ENCODE measurements at places on chromosomes 1 and 21.
A peak's percentile ranks its signal among the peaks of the same experiment; 100 is the strongest.

DNA sequence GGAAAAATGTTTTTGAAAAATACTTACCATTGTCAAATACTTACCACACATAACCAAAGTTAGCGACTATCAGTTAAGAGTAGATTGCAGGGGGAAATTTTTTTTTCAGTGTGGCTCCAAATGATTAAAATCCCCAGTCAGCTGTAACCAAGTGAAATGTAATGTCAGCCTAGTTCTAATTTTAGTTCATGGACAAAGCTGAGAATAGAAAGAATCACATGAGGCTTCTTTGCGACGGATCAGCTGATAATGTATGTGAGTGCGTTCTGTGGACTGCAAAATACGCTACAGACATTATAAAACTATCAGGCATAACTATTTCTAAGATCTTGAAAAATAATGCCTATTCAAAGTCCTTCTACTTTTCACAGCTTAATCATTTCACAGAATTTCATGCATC, at the start of gene LRRC39:
LRRC39 (minus strand) TSS at position 166 of the 400 bp plus-strand sequence. CDS start 9,740 bp downstream, outside the sequence.
- H3K4me3 ChIP-seq = no peak within 1 kb of the TSS
- no peaks in the 10 kb centered on the region for H3K27me3 ChIP-seq
- DNase-seq = no peak
- H3K36me3 ChIP-seq = no peaks in the 10 kb centered on the region
- H3K27ac ChIP-seq = no peak within 1 kb of the TSS
- H3K4me1 ChIP-seq = no peaks in the 10 kb centered on the region

GRCh38 chr21:38491536-38491935, 6.7 kb downstream of the ERG start:
- H3K27ac ChIP-seq = no peak overlapping the region
- H3K27me3 ChIP-seq = no peaks in the 10 kb centered on the region
- H3K4me3 ChIP-seq = no peak overlapping the region
- H3K4me1 ChIP-seq = peaks cover 22% of the 10 kb centered on the region
- no peaks in the 10 kb centered on the region for H3K36me3 ChIP-seq

- peak overlapping the region; percentile 14 for H3K4me3 ChIP-seq
- H3K4me1 ChIP-seq = no peaks in the 10 kb centered on the region
- H3K36me3 ChIP-seq = peaks cover 4% of the 10 kb centered on the region
Observed at GRCh38 chr1:19621274-19621950, 22.7 kb upstream of the NBL1 start.

- H3K4me1 ChIP-seq = no peaks in the 10 kb centered on the region
- no peak overlapping the region for H3K27ac ChIP-seq
Observed at GRCh38 chr21:34800797-34801518, 132.2 kb downstream of the CLIC6 start.

GRCh38 chr1:25795946-25796810, 3.8 kb upstream of the SELENON start:
- no peak overlapping the region for H3K27ac ChIP-seq
- no peaks in the 10 kb centered on the region for H3K27me3 ChIP-seq
- no peak for DNase-seq
- H3K4me3 ChIP-seq = no peak overlapping the region
- no peaks in the 10 kb centered on the region for H3K36me3 ChIP-seq
- H3K4me1 ChIP-seq = peaks cover 28% of the 10 kb centered on the region

GRCh38 chr1:5901150-5901549, 91.1 kb downstream of the NPHP4 start:
- H3K27me3 ChIP-seq = no peaks in the 10 kb centered on the region
- no peak overlapping the region for H3K27ac ChIP-seq
- peaks cover 8% of the 10 kb centered on the region for H3K36me3 ChIP-seq

GRCh38 chr1:224331326-224331725, 1.4 kb upstream of the NVL start:
- no peaks in the 10 kb centered on the region for H3K27me3 ChIP-seq
- no peaks in the 10 kb centered on the region for H3K36me3 ChIP-seq
- no peak for DNase-seq
- H3K27ac ChIP-seq = no peak overlapping the region

- no peak overlapping the region for H3K27ac ChIP-seq
- H3K4me1 ChIP-seq = no peaks in the 10 kb centered on the region
- no peaks in the 10 kb centered on the region for H3K27me3 ChIP-seq
- no peak for DNase-seq
- no peaks in the 10 kb centered on the region for H3K36me3 ChIP-seq
Observed at GRCh38 chr21:37647781-37648180, 268.5 kb downstream of the KCNJ6 start.

DNA sequence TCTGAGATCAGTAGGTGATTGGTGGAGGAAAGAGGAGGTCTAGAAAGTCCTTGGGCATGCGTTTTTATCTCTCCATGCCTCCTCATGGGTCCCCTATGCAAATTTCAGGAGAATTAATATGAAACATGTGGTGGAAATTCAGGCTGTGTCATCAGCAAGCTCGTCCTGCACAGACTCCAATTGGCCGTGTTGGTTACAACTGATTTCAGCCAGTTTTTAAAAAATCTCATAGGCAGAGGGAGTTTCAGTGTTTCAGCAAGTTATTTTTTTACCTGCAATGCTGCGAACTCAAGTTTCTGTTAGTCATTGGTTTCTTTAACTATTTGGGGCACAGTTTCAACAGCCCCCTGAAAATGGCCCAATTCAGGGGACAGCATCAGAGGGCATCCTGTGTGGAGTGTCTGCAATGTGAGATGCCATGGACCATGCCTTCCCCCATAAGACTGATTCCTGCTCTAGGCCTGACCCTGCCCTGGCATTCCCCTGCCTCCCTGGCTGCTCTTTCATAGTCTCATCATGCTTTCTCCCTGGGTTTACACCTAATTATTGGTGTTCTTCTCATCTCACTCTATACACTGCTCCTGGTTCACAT, 59.9 kb downstream of the C1orf198 start:
- no peak overlapping the region for H3K27ac ChIP-seq
- no peak for DNase-seq
- no peaks in the 10 kb centered on the region for H3K36me3 ChIP-seq

- no peak overlapping the region for H3K27ac ChIP-seq
- no peaks in the 10 kb centered on the region for H3K36me3 ChIP-seq
- no peak for DNase-seq
- no peak overlapping the region for H3K4me3 ChIP-seq
Observed at GRCh38 chr1:165330483-165330882, 26.0 kb downstream of the LMX1A start.

DNA sequence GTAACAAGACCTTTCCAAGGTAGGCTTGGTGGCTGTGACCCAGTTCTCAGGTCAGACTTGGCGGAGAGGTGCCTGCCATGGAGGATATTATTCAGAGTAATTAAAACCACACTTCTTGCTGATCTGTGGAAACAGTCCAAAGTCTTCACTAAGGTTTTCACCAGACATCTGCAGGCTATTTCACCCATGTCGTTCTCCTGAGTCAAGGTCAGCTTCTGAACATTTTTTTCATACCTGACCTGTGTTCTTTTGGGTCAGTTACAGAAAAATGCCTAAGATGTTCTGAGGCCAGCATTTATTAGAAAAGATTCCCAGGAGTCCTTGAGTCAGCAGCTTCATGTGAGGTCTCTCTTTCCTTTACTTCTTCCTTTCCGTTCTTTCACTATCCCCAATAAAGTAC, 54.9 kb downstream of the RGL1 start:
- DNase-seq = no peak
- no peak overlapping the region for H3K27ac ChIP-seq
- H3K36me3 ChIP-seq = peaks cover 2% of the 10 kb centered on the region
- no peaks in the 10 kb centered on the region for H3K27me3 ChIP-seq

GRCh38 chr1:165840423-165840822, 13.0 kb downstream of the UCK2 start:
- H3K27me3 ChIP-seq = no peaks in the 10 kb centered on the region
- no peak overlapping the region for H3K27ac ChIP-seq
- peaks cover 30% of the 10 kb centered on the region for H3K36me3 ChIP-seq

DNA sequence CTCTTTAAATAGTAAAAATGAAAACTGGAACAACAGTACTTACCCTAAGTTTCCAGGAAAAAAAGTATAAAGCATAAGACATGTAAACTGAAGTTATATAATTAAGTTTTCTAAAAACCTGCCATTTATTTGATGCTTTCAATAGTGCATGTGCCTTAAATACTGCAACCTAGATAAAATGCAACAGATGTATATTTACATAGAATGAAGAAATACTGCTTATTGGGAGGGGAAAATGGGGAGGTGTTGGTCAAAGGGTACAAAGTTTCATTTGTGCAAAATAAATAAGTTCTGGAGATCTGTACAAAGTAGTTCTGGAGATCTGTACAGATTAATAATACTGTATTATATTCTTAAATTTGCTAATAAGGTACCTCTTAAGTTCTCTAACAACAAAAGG, 68.6 kb downstream of the PRPF38A start:
- no peaks in the 10 kb centered on the region for H3K4me1 ChIP-seq
- H3K27me3 ChIP-seq = no peaks in the 10 kb centered on the region
- H3K36me3 ChIP-seq = peaks cover 6% of the 10 kb centered on the region
- no peak overlapping the region for H3K27ac ChIP-seq
- H3K4me3 ChIP-seq = no peak overlapping the region
- no peak for DNase-seq

GRCh38 chr1:205458777-205459566, 3.1 kb upstream of the BLACAT1 start:
- H3K27ac ChIP-seq = no peak overlapping the region
- peaks cover 82% of the 10 kb centered on the region for H3K27me3 ChIP-seq
- H3K4me3 ChIP-seq = no peak overlapping the region
- no peaks in the 10 kb centered on the region for H3K36me3 ChIP-seq
- H3K4me1 ChIP-seq = peaks cover 16% of the 10 kb centered on the region

GRCh38 chr1:1360506-1361169, 2.3 kb upstream of the MXRA8 start:
- H3K36me3 ChIP-seq = no peaks in the 10 kb centered on the region
- peaks cover 43% of the 10 kb centered on the region for H3K4me1 ChIP-seq
- H3K27ac ChIP-seq = peak overlapping the region; percentile 88
- no peak for DNase-seq

DNA sequence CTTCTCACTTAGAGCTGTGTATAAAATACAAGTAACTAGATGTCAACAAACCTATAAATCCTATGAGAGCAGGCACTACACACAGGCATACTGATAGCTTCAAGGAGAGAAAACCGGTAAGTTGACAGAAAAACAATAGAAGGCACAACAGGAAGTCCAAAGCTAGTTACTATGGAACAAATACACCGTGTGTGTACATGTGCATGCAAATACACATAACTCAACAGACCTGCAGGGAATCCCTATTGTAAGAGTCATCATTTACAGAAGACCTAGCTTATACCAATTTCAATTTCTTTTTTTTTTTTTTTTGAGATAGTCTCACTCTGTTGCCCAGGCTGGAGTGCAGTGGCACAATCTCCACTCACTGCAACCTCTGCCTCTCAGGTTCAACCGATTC, 26.3 kb downstream of the JAK1 start:
- no peaks in the 10 kb centered on the region for H3K36me3 ChIP-seq
- no peak for DNase-seq
- no peak overlapping the region for H3K4me3 ChIP-seq
- H3K27ac ChIP-seq = no peak overlapping the region
- no peaks in the 10 kb centered on the region for H3K27me3 ChIP-seq
- H3K4me1 ChIP-seq = no peaks in the 10 kb centered on the region

DNA sequence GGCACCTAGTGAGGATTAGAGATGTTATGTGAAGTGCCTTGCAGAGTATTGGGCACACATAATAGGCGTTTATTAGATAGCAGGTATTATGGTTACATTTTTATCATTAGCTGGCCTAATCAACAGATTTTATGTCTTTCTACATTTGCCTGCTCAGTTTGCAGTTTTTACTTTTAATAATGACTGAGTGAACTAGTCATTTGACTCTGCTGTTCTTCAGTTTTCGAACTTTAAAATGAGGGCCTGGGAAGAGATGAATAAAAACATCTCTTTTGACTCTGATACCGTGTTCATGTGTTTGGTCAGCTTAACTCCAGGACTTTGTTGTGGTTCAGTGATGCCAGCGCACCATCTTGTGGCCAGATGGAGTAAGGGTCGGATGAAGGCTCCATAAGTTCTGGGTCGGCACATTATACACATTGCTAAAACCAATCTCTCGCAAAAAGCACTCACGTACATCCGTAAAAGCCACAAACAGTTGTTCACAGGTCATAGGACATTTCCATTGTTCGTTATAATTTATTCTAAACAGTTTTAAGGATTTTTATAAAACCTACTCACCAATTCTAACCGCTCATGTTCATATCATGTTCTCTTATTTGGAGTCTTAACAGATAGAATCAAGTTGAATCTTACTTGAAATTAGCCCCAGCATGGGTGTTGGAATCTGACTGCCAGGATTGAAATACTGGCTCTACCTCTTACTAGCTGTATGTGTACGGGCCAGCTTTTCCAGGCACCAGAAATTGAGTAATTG, 78.4 kb upstream of the GPR88 start:
- H3K4me1 ChIP-seq = peaks cover 17% of the 10 kb centered on the region
- peaks cover 12% of the 10 kb centered on the region for H3K36me3 ChIP-seq
- H3K4me3 ChIP-seq = no peak overlapping the region
- DNase-seq = peak; percentile 67

- no peaks in the 10 kb centered on the region for H3K36me3 ChIP-seq
- H3K4me3 ChIP-seq = peak within 1 kb of the TSS; percentile 78
- DNase-seq = peak; percentile 63
- H3K4me1 ChIP-seq = peaks cover 5% of the 10 kb centered on the region
Observed at GRCh38 chr1:154404984-154405746, at the start of gene IL6R. TSS of gene IL6R (plus strand) at chr1:154405343. CDS start at chr1:154405630, 287 bp downstream.

GRCh38 chr1:17661546-17662157, 93.5 kb upstream of the ACTL8 start:
- peak; percentile 83 for DNase-seq
- no peak overlapping the region for H3K27ac ChIP-seq
- no peaks in the 10 kb centered on the region for H3K27me3 ChIP-seq
- H3K4me3 ChIP-seq = no peak overlapping the region
- H3K4me1 ChIP-seq = no peaks in the 10 kb centered on the region
- peaks cover 69% of the 10 kb centered on the region for H3K36me3 ChIP-seq

DNA sequence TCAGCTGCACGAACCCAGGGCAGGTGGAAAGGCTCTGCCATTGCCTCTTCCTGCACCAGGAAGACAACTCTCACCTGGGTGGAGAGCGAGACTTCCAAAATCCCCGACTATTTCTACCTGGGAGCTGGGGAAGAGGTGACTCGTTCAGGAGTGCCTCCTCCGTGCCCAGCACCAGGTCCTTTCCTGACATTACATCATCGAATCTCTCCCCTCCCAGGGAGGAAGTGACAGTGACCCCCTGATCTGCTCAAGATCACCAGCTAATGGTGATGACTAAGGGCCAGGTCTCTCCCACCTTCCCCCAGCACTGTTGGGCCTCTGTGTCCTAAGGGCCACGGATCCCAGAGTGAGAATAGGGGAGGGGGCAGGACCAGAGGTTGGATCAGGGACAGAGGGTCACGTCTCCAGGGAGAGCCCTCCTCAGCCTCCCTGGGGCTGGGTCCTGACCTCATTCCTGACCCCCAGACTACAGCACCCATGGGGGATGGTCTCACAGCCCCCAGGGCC, 6.8 kb downstream of the MEGF6 start:
- peaks cover 3% of the 10 kb centered on the region for H3K36me3 ChIP-seq
- peaks cover 26% of the 10 kb centered on the region for H3K4me1 ChIP-seq
- no peaks in the 10 kb centered on the region for H3K27me3 ChIP-seq
- H3K27ac ChIP-seq = no peak overlapping the region
- H3K4me3 ChIP-seq = no peak overlapping the region

GRCh38 chr1:63777965-63778880, 4.4 kb downstream of the ROR1 start:
- no peaks in the 10 kb centered on the region for H3K27me3 ChIP-seq
- no peaks in the 10 kb centered on the region for H3K36me3 ChIP-seq
- peaks cover 8% of the 10 kb centered on the region for H3K4me1 ChIP-seq
- H3K27ac ChIP-seq = no peak overlapping the region
- DNase-seq = no peak

GRCh38 chr1:161115132-161115711, 2.6 kb downstream of the PFDN2 start:
- no peak overlapping the region for H3K27ac ChIP-seq
- H3K27me3 ChIP-seq = no peaks in the 10 kb centered on the region
- no peak overlapping the region for H3K4me3 ChIP-seq
- peaks cover 14% of the 10 kb centered on the region for H3K4me1 ChIP-seq
- H3K36me3 ChIP-seq = peaks cover 12% of the 10 kb centered on the region
